ENCODE measurements at places on chromosomes 1 and 21. TPM values are rescaled to one million over a fixed set of nuclear protein-coding genes. Genes with fewer than 3 reads are reported as not detected.

DNA sequence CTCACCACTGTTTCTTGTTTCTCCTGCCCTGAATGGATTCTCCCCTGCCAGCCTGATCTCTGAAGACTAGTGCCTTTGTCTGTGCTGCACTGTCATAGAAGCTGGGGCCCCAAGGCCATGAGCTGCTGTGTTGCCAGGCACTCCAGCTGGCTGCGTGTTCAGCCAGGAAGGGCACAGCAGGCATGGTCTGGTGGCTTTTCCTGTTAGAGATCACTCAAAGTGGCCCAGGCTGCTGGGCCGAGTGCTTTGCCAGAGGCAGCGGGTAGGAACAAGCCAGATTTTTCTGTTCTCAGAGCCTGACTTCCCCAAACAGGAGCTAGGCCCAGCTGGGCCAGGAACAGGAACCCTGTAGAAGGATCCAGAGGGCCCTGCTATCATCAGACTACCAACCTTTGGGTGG, 5.2 kb downstream of the ADPRS start:
- no peak for DNase-seq

GRCh38 chr21:43826623-43826974, 37.2 kb downstream of the RRP1 start:
- no peak for DNase-seq

GRCh38 chr1:184480736-184481135, 93.9 kb downstream of the C1orf21 start:
- no peak for DNase-seq

DNA sequence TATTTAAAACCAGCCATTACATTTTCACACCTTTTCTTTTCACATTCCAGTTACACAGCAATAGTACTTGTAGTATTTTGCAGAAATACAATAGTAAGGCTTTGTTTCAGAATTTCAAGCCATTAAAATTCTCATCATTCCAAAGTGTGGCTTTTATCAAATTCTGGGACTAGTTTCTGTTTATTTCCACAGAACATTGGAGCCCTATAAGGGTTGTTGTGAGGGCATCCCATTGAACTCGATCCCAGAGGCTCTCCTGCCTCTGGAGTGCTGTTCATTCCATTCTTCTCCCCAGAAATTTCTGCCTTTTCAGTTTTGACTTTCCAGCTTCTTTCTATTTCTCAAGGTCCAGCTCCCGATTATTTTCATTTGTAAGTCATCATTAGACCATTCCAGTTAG, 645.5 kb downstream of the ADGRL2 start:
- no peak for DNase-seq

DNA sequence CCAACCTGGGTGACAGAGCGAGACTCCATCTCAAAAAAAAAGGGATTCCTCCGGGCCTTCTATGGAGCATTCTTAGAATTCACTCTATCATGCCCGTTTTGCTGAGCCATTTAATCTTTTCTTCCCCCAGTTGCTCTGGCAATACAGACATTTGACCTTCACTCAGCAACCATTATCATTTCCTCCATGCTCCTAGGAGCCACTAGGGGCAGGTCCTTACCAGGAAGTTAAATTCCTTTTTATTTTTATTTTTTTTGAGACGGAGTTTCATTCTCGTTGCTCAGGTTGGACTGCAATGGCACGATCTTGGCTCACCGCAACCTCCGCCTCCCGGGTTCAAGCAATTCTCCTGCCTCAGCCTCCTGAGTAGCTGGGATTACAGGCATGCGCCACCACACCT, 9.7 kb upstream of the CGN start:
- DNase-seq: no peak

GRCh38 chr1:248288391-248288790, 10.6 kb upstream of the OR2T33 start:
- DNase-seq: no peak

GRCh38 chr1:58888833-58889232, 105.0 kb upstream of the JUN start:
- DNase-seq: peak; percentile 43

- peak; percentile 79 for DNase-seq
Observed at GRCh38 chr1:119279456-119280381, 88.9 kb upstream of the HAO2 start.

DNA sequence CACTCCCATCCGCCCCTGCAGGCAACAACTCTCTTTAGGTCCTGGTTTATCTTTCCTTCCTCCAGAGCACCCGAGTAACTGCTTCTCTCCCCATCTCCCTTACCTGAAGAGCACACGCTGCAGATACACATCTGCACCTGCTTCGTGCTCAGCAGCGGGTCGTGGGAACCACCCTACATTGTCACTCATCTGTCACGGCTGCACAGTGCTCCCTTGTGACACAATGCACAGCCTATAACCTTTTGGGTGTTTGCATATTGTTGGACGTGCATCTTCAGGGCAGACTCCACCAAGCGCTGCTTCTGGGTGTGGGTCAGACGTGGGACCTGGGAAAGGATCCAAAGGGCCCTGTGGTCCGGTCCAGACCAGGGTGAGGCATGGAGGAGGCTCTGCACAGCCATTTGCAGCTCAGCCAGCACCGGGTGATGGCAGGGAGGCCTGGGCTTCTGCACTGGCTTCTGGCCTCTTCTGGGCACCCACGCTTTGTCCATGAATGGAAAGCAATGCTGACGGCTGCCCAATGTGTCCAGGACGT, 42.5 kb downstream of the WDR4 start:
- no peak for DNase-seq

GRCh38 chr1:172894349-172895049, 156.2 kb downstream of the TNFSF18 start:
- DNase-seq: no peak

GRCh38 chr1:186575348-186575747, 104.9 kb downstream of the PTGS2 start:
- DNase-seq: peak; percentile 79

DNA sequence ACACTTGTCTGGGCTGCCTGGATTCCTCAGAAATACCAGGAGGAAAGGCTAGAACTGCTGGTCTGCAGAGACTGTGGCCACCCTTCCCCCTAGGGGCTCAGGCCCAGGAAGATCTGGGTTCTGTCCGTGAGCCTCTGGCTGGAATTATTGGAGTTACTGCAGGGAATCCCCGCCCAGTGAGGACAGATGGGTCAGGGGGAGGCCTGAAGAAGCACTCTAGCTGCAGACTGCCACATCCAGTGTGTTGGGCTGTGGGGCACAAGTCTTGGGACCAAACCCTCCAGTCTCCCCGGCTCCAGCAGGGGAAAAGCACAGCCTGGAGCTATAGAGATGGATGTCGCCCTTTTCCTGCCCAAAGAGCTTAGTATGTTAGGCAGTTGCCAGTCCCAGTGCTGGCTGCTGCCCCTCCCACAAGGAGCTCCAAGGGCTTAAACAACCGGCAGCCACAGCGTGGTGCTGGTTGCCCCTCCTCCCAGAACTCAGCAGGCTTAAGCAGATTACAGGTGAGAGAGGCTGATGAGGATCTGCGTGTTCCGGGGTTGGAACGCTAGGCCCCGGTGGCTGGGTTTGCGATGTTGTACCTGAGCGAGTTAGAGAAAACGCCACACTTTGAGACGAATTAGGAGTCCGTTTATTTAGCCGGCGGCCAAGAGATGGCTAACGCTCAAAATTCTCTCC, 255.5 kb upstream of the LRRC7 start:
- DNase-seq: no peak

DNA sequence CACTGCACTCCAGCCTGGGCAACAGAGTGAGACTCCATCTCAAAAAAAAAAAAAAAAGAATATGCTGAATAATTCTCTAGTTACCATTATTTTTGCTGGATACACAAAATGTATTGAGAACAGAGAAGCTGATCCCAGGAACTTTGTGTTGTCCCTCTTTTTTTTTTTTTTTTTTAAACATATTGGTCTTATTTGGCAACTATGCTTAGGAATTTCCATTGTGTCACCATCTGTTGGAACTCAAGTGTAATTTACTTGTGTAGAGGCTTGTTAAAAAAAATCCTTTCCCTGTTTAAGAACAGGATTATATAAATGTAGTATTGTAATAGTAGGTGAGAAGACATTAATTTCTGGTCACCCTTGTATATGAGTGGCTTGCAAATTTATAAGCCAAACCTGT, 28.6 kb downstream of the CAMSAP2 start:
- DNase-seq: no peak

DNA sequence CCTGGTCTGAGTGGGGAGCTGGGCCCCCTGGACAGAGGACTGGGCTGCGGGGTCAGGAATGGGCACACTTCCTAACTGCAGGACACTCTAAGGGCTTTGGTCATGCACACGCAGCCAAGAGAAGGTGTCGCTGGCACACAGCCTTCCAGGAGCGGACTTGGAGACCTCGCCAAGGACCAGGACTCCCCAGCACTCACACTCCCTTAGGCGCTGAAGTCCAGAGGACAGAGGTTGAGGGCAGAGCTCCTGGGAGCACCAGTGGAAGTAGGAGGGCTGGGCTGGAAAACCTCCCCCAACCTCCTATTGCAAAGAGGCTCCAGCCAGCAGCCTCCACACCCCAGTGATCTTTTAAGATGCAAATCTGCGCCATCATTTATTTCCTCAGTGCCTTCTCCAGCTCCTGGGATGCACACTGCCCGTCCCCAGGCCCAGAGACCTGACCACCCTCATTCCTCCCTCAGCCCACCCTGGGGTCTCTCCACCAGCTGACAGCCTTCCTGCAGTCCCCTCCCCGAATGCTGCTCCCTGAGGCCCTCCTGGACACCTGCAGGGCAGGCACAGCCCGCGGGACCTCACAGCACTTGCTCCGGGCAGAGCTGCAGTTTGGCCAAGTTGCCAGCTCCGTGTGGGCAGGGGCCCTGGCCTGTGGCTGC, 3.0 kb downstream of the TSPEAR start:
- no peak for DNase-seq

DNA sequence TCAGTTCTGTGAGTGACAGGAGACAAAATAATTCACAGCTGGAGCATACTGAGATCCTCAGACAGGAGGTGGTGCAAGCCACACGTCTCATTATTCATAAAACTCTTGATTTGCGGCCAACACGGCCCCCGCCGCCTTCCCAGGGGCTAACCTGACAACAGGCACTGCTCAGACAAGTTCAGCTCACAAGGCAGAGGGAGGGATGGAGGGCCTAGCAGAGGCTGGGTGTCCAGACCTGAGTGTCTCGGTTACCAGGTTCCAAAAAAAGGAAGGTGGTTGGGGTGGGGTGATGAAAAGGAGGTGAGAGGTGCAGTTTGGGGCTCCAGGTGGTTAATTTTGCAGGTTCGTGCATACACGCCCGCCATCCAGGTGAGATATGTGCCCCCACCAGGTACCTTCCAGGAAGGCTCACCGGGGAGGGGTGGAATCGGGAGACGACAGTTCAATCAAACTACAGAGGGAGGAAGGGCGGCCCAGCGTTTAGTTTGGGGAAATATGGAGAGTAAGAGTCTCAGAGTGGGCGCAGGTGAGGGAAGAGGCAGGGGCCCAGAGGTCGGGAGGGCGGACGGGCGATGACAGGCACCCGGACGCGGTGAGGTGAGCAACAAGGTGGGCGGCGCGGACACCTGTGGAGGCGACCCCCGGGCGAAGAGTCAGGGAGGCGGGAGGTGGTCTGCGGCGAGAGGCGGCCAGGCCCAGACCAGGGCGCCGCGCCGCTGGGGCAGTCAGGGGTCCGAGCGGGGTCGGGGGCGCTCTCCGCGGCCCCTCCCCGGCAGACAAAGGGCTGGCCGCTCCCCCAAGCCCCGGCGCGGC, 629 bp downstream of the CTNNBIP1 start:
- peak; percentile 23 for DNase-seq

The CFHR1 gene
- 0.13 TPM for polyA plus RNA-seq

The LCE2C gene
- not detected for polyA plus RNA-seq

The SLC1A7 gene
- not detected for polyA plus RNA-seq

The LORICRIN gene
- not detected for polyA plus RNA-seq

The ANKRD34A gene
- 0.41 TPM for polyA plus RNA-seq

The ATAD3C gene
- not detected for polyA plus RNA-seq
